Inflammatory macrophage treated with lipopolysaccharide for 4 hours (primary cell): ENCODE measurements at places on chromosomes 3 and 15.

DNA sequence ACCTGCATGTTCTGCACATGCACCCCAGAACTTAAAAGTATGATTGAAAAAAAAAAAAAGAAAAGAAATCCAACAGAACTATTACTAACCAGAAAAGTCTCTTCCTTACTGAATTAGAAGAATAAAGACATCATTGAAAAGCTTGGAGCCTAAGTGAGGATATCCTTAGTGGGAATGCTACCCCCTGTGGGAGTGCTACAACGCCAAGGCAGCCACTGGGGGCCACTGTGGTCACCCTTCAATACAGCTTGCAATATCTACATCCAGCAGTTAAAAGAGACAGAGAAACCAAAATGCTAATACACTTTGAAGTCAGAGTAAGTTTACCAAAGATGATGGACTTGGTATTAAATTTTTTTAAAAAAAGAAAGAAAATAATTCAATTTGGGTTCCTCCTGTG is 292.0 kb downstream of the PLCL2 start:
- DNase-seq = no peak

DNA sequence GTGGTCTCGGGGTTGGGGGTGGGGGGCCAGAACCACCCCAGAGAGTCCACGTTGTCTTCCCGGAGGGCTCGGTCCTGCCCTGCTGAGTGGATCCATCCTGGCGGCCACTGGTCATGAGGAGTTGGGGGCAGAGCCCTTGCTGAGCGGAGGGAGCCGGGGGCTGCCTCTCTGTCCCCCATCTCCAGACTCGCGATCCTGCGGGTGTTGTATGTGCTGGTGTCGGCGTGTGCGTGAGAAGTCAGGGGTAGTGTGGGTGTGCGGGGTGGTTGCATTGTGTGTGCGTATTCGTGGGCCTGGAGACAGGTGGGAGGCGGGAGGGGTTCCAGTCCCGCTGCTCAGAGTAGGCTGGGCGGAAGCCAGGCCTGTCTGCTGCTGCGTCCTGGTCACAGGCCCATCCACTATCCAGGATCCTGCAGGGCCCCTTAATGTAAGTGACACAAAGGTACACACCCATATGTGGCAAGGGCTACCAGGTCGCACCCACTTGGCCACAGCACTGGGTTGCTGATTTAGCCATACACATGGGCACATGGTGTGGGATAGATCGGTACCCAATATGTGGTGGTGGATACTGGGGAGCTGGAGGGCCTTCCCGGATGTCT is 30.7 kb downstream of the NBEAL2 start:
- DNase-seq = no peak

DNA sequence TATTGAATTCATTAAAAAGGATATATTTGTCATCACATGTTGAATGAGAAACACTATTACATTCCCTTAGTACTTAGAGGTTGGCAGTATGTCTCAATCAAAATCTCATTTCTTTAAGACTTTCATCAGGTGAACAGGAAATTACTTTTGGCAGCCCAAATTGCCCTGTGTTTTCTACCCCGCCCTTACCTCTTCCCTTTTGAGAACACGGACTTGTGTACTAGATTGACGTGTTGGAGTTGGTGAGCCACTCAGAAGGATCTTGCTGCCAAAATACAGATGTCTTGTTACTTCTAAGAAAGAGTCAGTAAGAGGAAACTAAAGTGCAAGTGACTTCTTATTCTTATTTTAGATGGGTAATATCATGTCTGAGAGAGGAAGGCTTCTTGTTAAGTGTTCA is 386.9 kb downstream of the FEZF2 start:
- no peak for DNase-seq

DNA sequence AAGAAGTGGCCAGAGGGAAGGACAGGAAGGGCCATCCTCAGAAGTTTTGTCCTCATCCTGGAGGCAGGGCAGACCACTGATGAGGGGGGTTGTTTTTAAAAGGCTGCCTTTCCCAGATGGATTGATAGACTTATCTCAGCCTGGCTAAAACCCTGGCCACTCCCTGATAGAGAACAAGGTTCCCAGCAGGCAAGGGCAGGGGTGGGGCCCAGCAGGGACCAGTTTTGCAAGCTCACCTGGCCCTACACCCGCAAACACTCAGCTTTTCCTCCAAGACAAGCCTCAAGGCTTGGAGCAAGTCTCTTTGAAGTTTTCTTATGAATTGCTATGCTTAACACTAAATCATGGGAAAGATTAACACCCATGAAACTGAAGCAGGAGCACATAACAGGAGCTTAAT is 9.1 kb downstream of the LIPC start:
- DNase-seq = no peak

GRCh38 chr3:15332405-15333098 is at the start of gene SH3BP5:
TSS of gene SH3BP5 (minus strand) at chr3:15332586. CDS start at chr3:15332408, 178 bp downstream.
- DNase-seq = peak; percentile 81
